Esophagus mucosa (tissue), 1 donor: ENCODE measurements at places on chromosomes 16 and 17.
A peak's percentile ranks its signal among the peaks of the same experiment; 100 is the strongest.

DNA sequence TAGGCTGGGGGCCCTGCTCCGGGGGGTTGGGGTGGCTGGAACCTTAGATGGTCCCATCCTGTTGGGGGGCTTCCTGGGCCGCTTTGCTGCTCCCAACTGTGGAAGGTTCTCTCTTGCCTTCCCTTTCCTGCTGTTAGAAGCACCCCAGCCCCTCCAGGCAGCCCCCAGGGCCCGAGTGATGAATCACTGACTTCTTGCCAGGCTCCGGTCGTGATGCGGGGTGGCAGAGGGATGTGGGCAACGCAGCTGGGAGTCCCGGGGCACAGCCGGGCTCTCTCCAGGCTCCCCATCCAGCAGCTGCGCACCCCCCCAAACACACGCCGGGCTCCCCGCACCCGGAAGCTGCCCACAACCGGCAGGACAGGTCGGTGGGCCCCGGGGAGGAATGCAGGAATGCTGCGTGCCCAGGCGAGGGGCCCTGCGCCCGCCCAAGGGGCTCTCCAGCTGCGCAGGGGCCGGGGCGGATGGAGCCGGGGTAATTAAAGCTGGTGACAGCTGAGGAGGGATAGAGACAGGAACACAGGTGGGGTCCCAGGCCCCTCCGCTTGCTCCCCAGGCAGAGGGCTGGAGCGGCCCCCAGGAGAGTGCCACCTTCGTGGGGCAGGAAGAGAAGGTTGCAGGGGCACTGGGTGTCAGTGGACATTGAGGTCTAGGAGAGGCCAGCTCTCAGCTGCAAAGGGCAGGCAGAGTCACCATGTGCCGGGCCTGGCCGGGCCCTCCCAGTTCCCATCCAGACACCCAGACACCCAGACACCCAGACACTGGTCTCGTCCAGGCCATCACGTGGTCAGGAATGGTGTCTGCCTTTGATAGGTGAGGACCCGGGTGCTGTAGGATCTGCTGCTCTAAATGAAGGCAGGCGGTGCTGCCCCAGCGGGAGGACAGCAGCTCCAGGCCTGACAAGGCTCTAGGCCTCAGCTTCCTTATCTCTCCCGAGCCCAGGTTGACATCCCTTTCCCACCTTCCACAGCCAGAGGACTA, 15.0 kb upstream of the SLC38A10 start:
- ATAC-seq: peak; percentile 12

DNA sequence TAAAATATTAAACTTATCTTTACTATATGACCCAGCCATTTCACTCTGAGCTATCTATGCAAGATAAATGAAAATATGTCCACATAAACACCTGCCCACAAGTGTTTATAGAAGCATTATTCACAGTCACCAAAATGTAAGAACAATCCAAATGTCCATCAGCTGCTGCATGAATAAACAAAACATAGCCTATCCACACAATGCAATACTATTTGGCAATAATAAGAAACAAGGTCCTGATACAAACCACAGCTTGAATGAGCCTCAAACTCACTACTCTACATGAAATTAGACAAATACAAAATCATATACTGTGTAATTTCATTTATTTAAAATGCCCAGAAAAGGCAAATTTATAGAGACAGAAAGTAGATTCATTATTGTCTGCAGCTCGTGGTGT, 355.1 kb downstream of the CDH8 start:
- no peak for ATAC-seq

GRCh38 chr17:50188921-50189549, 12.4 kb downstream of the COL1A1 start:
- ATAC-seq: no peak

GRCh38 chr17:40363111-40363827, 1.3 kb downstream of the GJD3 start:
- peak; percentile 11 for ATAC-seq

GRCh38 chr16:24950275-24950674, 64.9 kb downstream of the ARHGAP17 start:
- ATAC-seq: no peak

DNA sequence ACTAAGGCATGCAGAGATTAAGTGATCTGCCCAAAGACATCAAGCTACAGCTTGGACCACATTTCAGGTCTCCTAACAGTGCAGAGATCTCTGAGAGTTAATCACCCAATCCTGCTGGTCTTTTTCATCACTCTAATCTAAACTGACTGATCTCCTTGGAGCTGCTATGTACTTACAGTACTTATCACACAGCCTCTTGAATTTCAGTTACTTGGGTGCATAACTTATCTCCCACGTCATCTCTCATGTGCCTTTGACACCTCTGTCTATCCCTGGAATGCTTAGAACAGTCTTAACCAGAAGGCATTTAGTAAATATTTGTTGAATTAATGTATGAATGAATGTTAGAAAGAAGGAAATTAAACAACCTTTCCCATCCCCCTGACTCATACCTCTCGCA, 139.0 kb downstream of the SNX11 start:
- no peak for ATAC-seq

- ATAC-seq: no peak
Observed at GRCh38 chr17:3600529-3601205, 8.5 kb downstream of the TRPV1 start.

DNA sequence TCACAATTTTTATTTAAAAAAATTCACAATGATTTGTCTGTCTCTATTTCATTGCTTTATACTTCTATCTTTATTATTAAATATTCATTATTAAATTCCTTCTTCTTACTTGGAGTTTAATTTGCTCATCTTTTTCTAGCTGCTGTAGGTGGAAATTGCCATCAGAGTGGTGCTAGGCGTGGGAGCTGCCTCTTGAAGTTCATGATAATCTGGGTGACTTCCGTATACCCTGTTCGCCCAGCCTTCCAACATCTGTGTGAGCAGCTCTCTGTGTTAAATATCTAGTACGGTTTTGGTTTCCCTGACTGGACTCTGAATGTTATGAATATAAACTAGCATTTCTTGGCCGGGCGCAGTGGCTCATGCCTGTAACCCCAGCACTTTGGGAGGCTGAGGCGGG, 84.0 kb upstream of the RPH3AL start:
- no peak for ATAC-seq

DNA sequence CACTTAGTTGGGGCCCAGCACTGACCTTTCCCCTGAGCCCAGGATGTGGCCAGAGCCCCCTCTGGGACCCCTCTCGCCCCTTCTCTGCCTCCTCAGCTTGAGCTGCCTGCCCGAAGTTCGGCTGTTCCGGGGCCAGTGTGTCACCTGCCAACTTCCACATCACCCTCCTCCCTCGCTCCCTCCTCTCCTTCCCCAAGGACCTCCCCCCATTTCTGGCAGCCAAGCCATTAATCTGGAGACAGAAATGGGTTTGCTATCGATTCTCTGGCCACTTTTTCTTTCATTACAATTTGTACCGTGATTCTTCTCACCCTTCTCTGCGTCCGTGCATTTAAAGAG, 8.8 kb upstream of the ADAM11 start:
- no peak for ATAC-seq
